Activated CD4-positive, alpha-beta T cell treated with anti-CD3 and anti-CD28 coated beads, Interleukin-2, amount 50 U/mL, for 16 hours (primary cell): ENCODE measurements at places on chromosomes 1 and 21.
A peak's percentile ranks its signal among the peaks of the same experiment; 100 is the strongest.

GRCh38 chr21:45895778-45896370 is 85.7 kb upstream of the COL6A1 start:
- no peak for DNase-seq

DNA sequence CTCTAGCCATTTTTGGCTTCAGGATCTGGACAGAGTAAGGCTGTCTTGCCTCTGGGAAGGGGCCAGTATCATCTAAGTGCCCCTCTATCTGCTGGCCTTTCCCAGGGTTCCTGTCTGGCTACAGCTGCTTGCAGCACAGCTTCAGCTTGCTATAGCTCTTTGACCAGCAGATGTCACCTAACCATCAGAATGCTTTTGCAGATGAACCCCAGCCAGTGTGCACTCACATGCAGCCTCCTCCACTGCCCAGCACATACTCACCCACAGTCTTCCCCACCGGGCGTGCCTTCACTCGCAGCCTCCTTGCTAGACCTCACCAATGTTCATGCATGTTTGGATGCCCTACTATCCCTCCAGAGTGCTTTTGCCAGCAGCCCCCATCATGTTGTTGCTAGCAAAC is 769.0 kb downstream of the BRINP3 start:
- DNase-seq: no peak

DNA sequence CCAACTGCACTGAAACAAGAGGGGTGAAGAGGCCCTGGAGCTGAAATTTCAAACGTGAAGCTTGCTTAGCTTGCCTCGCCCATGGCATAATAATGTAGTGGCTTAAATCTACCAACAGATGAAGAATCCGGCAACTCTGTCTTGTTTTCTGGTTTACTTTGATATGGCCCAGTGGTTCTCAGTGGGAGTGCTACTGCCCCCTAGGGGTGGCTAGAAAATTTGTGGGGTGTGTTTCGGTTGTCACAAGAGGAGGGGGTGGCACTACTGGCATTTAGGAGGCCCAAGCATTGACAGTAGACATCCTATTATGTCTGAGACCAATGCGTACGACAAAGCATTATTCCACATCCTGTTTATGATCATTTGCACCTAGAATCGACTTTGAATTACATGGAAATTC is 51.9 kb upstream of the C8B start:
- no peak for DNase-seq

- DNase-seq: no peak
Observed at GRCh38 chr1:157240495-157241184, 102.4 kb upstream of the ETV3 start.

DNA sequence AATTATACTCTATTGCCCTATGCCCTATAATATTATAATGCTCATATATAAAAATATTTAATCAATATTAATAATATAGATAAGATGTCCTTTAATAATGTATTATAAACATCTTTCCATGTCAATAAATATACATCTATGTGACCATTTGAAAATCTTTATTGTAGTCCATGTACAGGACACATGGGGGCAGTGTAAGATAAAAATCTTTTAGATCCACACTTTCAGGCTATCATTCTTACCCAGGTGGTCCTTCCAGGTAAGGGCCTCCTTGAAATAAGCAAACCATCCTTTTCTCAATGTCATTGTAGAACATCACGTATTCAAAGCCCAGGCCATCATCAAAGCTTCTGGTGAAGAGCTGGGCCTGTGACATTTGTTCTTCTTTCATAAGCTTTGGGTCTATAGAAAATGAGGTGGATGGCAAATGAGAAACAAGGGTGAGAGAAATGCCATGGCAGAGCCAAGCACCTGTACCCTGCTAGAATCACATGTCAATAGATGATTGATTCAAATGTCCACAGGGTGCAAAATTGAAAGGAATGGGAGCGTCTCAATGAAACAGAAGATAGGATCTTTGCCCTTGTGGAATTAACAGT is 20.2 kb downstream of the THEM4 start:
- peak; percentile 25 for DNase-seq

DNA sequence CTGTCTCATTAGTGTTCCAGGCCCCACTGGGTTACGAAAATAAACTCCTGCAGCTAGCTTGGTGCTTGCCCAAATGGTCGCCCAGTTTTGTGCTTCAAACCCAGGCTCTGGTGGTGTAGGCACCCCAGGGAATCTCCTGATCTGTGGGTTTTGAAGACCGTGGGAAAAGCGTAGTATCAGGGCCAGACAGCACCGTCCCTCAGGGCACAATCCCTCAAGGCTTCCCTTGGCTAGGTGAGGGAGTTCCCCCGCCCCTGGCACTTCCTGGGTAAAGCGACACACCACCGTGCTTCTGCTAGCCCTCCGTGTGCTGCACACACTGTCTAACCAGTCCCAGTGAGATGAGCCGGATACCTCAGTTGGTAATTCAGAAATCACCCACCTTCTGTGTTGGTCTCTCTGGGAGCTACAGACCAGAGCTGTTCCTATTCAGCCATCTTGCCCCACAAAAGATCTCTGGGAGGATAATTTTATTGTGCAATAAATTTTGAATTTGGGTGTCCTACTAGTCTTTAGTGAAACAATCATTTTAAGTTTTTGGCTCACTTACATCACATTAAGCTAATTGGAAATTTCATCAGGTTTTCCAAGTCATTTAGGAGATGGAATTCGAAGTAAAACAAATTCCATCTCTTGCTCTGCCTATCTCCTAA is 9.4 kb upstream of the SLC25A24 start:
- no peak for DNase-seq

GRCh38 chr1:116332451-116332850 is 40.6 kb upstream of the ATP1A1 start:
- no peak for DNase-seq

GRCh38 chr1:38777464-38777957 is 82.1 kb downstream of the RRAGC start:
- no peak for DNase-seq

- peak; percentile 78 for DNase-seq
Observed at GRCh38 chr1:33180911-33181890, 642 bp downstream of the TRIM62 start.

DNA sequence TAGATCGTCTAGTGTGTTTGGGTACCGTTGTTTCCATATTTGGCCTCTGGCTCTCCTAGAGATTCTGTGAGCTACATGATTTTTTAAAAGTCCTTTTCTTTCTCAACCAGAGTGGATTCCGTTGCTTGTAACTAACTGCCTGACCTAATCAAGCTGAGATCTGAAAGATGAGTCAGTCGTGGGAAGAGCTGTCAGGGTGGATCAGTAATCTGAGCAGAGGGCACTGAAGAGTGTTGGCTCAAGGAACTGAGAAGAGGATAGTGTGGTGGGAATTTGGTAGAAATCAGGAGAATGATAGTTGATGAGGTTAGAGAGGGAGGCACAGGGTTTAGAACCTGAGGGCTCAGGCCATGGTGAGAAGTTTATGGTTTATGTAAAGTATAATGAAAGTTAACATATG is 52.2 kb downstream of the TRAF5 start:
- peak; percentile 40 for DNase-seq

GRCh38 chr1:192552760-192553191 is 22.8 kb upstream of the RGS1 start:
- peak; percentile 68 for DNase-seq

DNA sequence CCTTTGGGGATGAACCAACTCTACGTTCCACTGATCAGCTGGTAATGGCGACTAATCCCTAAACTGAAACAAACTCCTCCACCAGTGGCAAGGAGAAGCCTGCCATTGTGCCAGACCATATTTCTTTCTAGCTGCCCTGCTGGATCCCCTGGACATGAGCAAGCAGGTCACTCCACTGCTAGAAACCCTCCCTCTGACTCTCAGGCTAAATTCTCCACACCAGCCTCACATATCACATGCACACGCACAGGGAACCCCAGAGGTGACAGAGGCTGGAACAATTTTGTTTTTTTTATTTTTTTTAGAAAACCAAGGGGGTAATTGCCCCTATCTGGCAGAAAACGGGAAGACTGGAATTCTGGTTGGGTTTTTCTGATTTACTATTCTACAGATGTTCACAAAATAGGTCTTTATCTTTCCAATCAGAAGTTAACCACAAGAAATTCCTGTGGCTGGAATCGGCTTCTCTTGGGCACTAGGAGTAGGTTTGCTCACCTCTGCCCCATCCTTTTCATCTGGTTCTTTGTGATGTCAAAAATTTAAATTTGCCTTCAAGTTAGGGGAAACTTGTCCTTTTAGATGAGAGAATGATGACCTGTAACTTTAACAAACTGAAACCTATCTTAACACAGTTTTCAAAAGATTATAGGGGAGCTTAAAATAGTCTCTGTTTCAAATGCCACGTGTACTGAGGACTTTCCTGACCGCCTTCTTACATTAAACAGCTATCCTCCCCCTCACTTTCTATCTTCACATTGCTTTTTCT is 258.1 kb downstream of the SDCCAG8 start:
- DNase-seq: no peak

- no peak for DNase-seq
Observed at GRCh38 chr1:55089683-55090082, 50.3 kb downstream of the PCSK9 start.
